ENCODE measurements at places on chromosomes 7 and 10.

- no peak for DNase-seq
These were observed 487.9 kb upstream of the MKI67 start for GRCh38 chr10:128614016-128614605.

DNA sequence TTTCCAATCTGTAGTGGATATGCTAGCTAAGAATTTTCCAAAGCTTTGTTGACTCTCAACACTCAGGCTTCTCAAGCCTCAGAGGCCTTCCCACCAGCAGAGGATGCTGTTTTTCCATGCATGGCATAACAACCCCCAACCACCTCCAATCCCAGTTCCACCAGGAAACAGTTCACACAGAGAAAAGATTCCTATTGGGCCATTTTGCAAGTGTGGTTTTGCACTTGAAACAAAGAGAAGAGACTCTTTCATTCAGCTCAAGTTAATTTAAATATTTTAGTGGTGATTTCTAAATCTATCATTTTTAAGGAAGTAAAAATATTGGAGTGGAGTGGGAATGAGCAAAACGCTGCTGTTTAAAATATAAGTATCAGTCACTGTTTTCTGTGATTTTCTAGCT is 105.6 kb upstream of the COL1A2 start:
- DNase-seq: peak; percentile 57

DNA sequence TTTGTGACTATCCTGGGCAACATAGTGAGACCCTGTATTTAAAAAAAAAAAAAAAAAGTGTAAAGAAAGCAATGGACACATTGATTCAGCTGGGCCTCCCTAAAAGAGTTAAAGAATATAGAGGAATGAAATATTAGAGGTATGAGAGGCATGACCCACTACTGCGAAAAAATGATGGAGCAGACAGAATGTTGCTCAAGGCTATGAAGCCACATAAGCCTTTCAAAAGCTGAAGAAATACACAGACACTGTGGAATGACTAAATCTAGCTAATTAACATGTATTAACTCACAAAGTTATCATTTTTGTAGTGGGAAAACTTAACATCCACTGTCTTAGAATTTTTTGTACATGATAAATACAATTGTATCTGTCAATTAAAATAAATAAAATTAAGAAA is 107.3 kb downstream of the HGF start:
- DNase-seq: no peak

GRCh38 chr7:95457947-95458346 is 23.1 kb upstream of the PON2 start:
- no peak for DNase-seq

DNA sequence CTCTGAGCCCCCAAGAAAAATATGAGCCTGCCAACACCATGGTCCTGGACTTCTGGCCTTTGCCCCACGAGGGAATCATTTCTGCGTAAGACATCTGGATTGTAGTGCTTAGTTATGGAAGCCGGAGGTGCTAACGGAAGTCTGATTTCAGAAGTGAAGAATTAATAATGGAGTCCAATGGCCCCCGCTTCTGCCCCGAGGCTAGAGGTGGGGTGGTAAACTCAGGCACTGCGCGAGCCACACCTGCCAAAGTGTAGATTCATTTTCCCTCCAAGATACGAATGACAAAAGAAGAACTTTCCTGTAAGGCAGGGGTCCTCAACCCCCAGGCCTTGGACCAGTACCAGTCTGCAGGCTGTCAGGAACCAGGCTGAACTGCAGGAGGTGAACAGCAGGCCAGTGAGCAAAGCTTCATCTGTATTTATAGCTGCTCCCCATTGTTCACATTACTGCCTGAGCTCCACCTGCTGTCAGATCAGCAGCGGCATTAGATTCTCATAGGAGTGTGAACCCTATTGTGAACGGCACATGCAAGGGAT is 22.3 kb downstream of the CNPY1 start:
- no peak for DNase-seq

GRCh38 chr10:120770496-120770895 is 80.7 kb upstream of the WDR11 start:
- no peak for DNase-seq

GRCh38 chr7:42758124-42758523 is 153.7 kb downstream of the C7orf25 start:
- DNase-seq: no peak

DNA sequence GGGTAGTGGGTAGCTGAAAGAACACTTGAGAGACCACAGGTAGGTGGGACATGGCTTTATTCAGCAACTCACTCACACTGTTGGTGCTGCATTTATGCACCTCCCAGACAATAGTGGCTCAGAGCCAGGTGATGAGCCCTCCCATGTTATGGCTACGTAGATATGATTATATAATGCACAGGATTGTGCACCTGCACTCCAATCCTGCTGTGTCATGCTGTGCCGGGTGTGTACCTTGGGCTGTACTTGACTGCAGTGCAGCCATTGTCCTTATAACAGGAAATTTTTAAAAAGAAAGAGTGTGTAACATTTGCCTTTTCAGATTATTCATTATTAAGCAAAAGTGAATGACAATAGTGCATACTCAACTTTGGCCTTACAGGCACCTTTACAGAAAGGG is 366.1 kb upstream of the BMPER start:
- peak; percentile 6 for DNase-seq

DNA sequence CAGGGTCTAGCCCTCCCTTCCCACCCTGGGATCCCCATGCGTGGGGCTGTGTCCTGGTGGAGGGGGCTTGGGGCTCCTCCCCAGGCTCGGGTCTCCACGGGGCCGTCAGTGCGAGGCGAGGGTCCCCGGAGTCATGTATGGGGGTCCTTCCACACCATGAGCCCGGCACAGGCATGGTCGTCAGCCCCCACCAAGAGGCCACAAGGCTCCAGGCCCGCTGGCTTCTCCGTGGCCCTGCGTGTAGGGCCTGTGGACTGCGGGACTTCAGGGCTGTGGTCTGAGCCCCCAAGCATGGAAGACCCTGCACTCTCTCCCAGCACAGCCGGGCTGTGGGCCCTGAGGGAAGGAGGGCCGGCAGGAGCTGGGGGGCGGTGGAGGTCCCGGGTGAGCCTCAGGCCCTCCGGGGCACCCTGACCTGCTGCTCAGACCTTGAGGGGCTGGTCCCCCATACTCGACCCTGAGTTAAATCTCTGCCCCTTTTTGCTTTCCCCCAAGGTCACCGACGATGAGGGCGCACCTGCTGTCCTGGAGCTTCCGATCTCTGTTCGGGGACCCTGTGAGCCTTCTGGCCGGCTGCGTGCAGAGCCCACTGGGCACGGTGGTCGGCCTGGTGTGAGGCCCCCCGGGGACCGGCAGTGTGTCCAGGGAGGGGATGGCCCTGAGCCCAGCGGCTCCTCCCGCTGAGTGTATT is 19.7 kb downstream of the PWWP2B start:
- no peak for DNase-seq

DNA sequence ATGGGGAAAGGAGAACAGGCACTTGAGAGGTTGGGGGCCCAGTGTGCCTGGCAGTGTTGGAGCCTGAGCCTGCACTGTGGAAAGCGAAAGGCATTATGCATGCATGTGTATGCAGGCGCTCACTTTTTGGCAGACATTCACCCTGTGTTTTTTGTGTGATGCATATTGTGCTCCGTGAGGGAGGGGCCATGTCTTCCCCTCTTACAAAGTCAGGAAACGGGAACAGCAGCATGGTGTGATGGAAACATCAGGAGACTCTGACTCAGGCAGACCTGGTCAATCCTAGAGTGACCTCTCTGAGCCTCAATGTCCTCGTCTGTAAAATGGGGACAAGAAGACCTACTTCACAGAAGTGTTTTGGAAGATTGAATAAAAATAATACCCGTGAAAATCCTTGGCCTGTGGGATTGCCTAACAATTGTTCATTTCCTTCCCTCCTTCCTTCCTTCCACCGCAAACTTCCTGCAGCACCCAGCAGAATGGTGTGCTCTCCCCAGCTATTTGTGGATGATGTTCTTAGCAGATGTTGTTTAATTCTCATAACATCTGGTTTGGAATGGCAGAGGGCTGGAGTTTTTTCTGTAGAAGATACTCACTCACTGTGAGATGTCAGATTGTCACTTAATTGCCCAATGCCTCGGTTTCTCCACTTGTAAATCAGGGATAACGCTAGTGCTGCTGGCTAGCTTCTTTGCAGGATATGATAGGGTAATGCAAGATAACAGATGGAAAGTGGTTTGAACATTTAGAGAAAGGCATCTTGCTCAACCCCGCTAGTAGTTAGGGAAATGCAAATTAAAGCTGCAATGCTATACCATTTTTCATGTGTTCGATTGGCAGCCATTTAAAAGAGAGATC is 39.8 kb downstream of the CDH23 start:
- no peak for DNase-seq

GRCh38 chr10:43046288-43046991 is 30.4 kb upstream of the RET start:
- DNase-seq: no peak

GRCh38 chr7:22563621-22564241 is 63.7 kb upstream of the STEAP1B start:
- no peak for DNase-seq

DNA sequence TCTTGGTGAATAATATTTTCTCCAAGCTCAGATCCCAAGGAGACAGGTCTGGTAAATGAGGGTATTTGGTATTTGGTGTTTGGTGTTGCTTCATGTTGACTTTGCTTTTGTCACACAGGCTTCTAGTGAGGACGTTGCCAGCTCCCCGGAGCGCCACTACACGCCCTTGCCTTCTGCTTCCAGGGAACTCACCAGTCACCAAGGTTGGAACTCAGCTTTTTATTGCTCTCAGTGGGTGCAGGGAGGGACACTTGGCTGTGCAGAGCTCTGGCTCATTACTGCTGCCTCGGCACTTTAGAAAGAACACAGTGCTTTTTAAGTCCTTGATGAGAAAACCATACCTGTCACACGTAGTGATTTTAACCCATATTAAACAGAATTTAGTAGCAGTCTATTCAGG is 892.9 kb downstream of the LRMDA start:
- no peak for DNase-seq

GRCh38 chr10:13916384-13916947 is 329.7 kb downstream of the PRPF18 start:
- no peak for DNase-seq

- DNase-seq: peak; percentile 27
These were observed 44.0 kb downstream of the LDB3 start for GRCh38 chr10:86712317-86712707.

DNA sequence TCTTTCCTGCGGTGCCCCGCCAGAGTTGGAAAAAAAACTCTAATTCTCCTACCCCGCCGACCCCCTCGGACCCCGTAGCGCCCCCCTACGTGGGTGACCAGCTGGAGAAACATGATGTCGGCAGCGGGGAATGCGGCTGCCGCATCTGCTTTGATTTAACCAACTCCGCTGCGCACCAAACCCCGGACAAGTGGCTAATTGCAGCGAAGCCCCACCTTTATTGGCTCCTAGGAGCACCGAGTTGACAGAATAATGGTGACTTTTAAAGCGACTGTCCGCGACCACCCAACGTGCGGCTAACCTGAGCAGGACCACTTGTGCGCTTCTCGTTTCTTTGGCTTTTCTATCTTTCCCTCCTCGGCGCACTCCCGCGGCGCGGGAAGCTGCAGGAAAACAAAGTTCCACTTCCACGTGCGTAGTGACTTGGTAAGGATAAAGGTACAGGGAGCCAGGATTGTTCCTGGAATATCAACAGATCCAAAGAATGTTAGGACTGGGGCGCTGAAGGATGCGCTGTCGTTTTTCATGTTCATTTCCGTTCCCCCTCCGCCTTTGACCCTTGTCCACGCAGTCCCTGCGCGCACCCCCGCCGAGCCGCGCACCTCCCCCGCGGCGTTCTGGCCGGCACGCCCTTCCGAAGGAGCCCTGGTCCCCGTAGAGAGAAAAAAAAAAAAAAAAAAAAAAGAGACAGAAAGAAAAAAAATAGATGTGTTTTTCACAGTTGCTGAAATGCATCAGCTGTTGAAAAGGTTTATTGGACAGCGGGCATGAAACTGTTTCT is 1.4 kb downstream of the WNT16 start:
- DNase-seq: no peak

DNA sequence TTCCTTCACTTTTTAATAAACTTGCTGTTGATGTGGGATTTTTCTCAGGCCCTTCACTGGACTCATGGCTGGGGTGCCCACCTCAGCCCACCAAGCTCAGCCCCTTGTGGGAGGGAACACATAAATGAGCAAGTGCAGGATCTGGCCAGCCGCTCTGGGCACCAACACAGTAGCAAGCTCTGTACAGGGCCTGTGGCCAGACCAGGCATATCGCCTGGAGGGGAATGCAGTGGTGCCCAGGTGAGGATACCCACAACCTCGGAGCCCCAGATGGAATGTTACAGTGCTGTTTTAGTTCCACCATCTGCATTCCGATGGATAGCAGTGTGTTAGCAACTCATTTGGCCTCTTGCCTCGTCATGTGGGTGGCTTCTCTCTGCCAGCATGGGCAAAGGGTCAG is 234.6 kb downstream of the PPP1R3A start:
- no peak for DNase-seq

- DNase-seq: peak; percentile 11
These were observed 511.1 kb downstream of the GLRX3 start for GRCh38 chr10:130647341-130647740.

GRCh38 chr10:71035511-71036296 is 147.3 kb upstream of the PCBD1 start:
- no peak for DNase-seq

DNA sequence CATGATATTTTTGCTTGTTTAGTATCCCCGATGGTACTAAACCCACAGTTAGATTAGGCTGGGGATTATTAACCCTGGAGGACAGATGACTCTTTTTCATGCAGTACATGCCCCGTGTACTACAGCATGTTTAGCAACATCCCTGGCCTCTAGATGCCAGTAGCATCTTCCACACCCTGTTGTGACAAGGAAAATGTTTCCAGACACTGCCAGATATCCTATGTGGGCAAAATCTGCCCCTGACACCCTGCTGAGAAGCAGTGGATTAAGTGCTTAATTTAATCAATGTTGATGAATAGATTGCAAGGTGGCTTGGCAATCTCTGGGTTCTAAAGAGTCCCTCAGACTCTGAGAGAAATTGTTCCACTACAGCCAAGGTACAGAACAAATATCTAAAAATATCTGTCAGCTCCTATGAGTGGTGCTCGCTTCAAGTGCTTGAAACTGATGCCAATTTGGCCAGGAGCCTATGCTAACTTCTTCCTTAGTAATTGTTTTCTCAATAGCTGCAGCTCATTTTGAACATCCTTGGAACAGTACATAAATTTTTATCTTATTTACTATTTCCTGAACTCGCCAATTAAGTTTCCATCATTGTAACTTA is 247.0 kb downstream of the SORCS1 start:
- no peak for DNase-seq

- DNase-seq: peak; percentile 24
These were observed 105.0 kb upstream of the DIP2C start for GRCh38 chr10:794382-794956.

GRCh38 chr10:104447906-104448305 is 94.3 kb downstream of the CFAP58 start:
- no peak for DNase-seq

GRCh38 chr10:6091630-6092029 is 2.8 kb downstream of the RBM17 start:
- DNase-seq: no peak

GRCh38 chr10:27258838-27259812 is 18.5 kb upstream of the ACBD5 start:
- DNase-seq: no peak

- DNase-seq: no peak
These were observed 709.9 kb upstream of the LRRTM3 start for GRCh38 chr10:66215920-66216319.
